ENCODE measurements at places on chromosomes 1 and 21. TPM values are rescaled to one million over a fixed set of nuclear protein-coding genes. Genes with fewer than 3 reads are reported as not detected.

GRCh38 chr1:21933397-21934248, 3.5 kb downstream of the HSPG2 start:
- H3K36me3 ChIP-seq = no peaks in the 10 kb centered on the region
- peak overlapping the region; percentile 75 for H3K4me3 ChIP-seq
- no peak for DNase-seq
- peaks cover 83% of the 10 kb centered on the region for H3K4me1 ChIP-seq
- peak overlapping the region; percentile 99 for H3K27ac ChIP-seq

DNA sequence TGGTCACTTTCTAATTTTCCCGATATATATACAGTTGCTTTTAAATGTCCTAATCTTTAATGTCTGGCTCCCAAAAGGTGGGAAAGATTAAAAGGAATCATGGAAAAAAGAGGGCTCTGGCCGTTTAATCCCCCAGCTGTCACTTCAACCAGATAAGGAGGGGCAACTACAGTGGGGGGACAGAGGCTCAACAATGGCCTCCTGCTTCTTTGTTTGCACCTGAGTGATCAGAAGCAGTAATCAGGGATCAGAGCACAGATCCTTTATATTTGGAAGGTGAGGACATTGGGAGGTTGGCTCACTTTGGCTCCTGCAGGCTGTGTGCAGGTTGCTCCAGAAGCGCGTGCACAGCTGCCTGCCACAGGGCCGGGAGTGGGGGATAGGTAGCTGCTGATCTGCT, 212.8 kb downstream of the FMN2 start:
- no peaks in the 10 kb centered on the region for H3K36me3 ChIP-seq
- no peak overlapping the region for H3K4me3 ChIP-seq
- H3K27me3 ChIP-seq = no peaks in the 10 kb centered on the region
- no peaks in the 10 kb centered on the region for H3K4me1 ChIP-seq

DNA sequence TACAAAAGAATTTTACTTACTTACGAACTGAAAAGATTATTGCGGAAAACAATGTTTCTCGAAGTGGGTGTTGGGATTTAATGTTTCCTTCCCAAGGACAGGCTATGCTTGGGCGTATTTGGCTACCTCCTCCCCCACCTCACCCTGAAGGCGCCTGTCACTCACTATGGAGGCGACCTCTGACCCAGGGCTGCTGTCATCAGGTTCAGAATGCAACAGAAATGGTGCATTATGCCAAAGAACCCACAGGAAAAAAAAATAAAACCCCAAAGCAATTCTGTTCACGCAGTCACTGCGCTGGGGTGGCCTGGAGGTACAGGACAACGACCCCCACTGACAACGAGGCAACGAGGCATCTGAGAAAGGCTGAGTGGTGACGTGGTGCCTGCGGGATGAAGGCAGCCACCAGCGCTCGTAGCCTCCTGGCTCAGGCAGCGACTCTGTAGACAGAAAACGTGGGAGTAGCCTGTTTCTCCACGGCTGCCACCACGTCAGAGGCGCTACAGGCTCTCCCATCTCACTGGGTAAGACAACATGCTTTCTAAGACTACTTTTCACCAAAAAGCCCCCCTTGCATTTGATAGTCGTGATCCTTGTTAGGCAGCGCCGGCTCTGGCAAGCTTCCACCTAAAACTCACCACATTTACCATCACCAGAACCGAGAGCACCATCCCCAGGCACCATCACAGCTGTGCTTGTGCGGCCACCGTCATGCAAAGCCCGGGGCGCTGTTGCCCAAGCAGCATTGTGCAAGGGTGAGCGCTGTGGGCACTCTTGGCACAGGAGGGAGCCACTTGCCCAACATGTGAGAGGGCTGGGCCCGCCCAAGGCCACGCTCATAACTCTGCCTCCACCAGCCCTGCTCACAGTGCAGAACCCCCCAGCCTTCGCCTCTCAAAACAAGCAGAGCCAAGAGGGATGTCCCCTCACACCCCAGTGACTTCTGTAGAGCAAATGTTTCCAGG, 14.3 kb downstream of the NADK start:
- H3K4me1 ChIP-seq = no peaks in the 10 kb centered on the region
- H3K36me3 ChIP-seq = peaks cover 53% of the 10 kb centered on the region
- H3K4me3 ChIP-seq = no peak overlapping the region
- no peaks in the 10 kb centered on the region for H3K27me3 ChIP-seq
- DNase-seq = no peak

- no peak overlapping the region for H3K4me3 ChIP-seq
- H3K4me1 ChIP-seq = no peaks in the 10 kb centered on the region
- no peak overlapping the region for H3K27ac ChIP-seq
- peaks cover 34% of the 10 kb centered on the region for H3K36me3 ChIP-seq
Measured at GRCh38 chr1:1665815-1666251, 7.0 kb upstream of the CDK11B start.

- peaks cover 30% of the 10 kb centered on the region for H3K4me1 ChIP-seq
- no peak for DNase-seq
- no peaks in the 10 kb centered on the region for H3K36me3 ChIP-seq
- H3K27me3 ChIP-seq = no peaks in the 10 kb centered on the region
Measured at GRCh38 chr1:35507947-35508346, 49.3 kb downstream of the KIAA0319L start.

GRCh38 chr1:181541947-181542346, 58.6 kb downstream of the CACNA1E start:
- no peak overlapping the region for H3K27ac ChIP-seq
- no peak for DNase-seq
- H3K36me3 ChIP-seq = no peaks in the 10 kb centered on the region
- no peaks in the 10 kb centered on the region for H3K4me1 ChIP-seq
- H3K27me3 ChIP-seq = no peaks in the 10 kb centered on the region

DNA sequence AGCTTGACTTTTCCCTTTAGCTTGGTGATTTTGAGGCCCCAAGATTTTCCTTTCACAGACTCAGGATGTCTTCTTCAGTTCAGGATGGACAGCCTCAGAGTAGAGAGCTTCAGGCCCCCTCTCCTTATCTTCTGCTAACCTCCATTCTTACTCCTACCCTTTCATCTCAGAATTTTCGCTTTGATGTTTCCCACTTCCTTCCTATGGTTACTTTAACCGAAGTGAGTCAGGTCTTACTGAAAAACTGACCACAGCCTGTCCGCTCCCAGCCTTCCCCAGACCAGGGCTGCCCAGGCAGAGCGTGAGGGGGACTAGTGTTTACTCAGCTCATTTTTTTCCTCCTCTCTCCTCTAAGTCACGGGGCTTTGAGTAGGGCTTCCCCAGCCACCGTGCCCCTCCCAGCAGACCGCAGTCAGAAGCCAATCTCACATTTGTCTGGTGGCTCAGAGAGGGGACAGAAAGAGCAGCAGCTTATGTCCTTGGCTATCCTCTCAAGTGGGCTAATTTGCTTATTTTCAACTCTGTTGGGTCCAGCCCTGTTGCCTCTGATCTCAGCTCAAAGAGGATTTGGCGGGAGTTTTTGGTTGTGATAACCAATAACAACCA, 4.2 kb upstream of the IL19 start:
- no peak for DNase-seq
- no peaks in the 10 kb centered on the region for H3K36me3 ChIP-seq
- no peak overlapping the region for H3K27ac ChIP-seq
- no peaks in the 10 kb centered on the region for H3K4me1 ChIP-seq

DNA sequence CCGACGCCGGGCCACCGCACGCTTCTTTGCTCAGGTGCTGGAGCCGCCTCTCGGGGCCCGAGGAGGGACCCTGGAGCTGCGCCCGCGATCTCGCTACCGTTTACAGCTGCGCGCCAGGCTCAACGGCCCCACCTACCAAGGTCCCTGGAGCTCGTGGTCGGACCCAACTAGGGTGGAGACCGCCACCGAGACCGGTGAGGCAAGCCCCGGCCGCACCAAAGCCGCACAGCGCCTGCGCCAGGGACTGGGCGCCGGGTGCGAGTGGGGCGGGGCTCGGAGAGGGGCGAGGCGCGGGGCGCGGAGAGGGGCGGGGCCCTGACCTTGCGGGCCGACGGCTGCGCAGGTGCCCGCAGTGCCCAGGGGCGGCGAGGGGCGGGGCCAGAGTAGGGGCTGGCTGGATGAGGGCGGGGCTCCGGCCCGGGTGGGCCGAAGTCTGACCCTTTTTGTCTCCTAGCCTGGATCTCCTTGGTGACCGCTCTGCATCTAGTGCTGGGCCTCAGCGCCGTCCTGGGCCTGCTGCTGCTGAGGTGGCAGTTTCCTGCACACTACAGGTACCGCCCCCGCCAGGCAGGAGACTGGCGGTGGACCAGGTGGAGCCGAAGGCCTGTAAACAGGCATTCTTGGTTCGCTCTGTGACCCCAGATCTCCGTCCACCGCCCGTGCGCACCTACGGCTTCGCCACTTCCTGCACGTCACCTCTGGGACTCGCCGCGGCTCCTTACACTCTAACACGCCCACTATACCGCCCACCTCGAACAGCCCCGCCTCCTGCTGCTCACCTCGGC, 9.8 kb upstream of the CDC20 start:
- H3K36me3 ChIP-seq = no peaks in the 10 kb centered on the region
- H3K27me3 ChIP-seq = no peaks in the 10 kb centered on the region
- H3K4me3 ChIP-seq = peak overlapping the region; percentile 83
- H3K27ac ChIP-seq = peak overlapping the region; percentile 87
- peaks cover 22% of the 10 kb centered on the region for H3K4me1 ChIP-seq

DNA sequence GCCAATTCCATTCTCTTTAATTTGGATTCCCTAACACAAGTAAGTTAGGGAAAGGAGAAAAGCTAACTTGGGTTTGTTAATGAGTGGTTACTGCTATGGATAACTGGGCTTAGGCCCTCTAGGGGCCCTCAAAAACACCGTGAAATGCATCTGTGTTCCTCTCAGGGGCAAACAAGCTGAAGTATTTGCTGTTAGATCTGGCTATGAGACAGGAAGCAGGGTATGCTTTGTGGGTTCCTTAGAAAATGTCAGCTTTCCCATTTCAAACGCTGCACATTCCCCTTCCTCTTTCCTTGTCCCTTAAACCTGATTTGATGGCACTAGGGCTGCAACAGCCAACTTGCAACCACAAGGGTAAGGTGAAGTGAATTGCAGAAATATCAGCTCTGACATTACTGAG, 5.7 kb upstream of the CAP1 start:
- H3K27ac ChIP-seq = no peak overlapping the region
- no peak overlapping the region for H3K4me3 ChIP-seq
- DNase-seq = no peak
- H3K4me1 ChIP-seq = peaks cover 55% of the 10 kb centered on the region
- H3K36me3 ChIP-seq = no peaks in the 10 kb centered on the region

DNA sequence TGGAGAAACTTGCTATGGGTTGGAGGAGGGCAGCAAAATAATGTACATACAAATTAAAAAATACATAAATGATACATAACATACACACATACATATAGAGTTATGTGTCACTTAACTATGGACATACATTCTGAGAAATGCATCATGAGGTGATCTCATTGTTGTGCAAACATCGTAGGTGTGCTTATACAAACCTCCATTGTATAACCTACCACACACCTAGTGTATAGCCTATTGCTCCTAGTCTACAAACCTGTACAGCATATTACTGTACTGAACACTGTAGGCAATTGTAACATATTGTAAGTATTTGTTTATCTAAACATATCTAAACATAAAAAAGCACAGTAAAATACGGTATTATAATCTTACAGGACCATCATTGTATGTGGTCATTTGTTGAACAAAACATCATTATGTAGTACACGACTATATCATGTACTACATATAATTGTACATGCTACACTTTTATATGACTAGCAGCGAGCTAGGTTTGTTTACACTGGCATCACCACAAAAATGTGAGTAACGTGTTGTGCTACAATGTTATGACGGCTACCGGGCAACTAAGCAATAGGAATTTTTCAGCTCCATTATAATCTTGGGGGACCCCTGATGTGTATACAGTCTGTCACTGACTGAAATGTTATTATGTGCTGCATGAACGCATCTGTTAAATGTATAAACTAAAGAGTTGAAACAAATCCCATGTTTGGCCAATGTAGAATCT, 35.5 kb downstream of the ITGB3BP start:
- no peaks in the 10 kb centered on the region for H3K4me1 ChIP-seq
- no peaks in the 10 kb centered on the region for H3K36me3 ChIP-seq
- H3K27ac ChIP-seq = no peak overlapping the region
- DNase-seq = no peak

DNA sequence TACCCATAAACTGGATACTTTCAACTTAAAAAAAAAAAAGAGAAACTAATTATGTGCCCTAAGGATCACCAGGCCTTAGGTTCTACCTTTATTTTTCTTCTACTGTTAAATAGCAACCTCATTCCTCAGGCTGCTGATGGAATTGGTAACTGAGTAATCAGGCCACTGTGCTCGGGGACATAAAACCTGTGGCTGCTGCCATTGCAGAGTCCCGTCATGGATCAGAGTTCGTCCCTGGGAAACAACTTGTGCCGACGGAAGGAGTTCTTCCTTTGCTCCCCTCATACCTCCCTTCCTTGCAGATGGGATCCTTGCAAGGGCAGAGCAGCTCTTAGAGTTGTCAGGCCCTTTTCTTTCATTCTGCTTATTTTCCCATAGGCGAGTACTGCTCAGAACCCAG, 123.6 kb downstream of the PBX1 start:
- no peak overlapping the region for H3K27ac ChIP-seq
- no peak for DNase-seq
- no peak overlapping the region for H3K4me3 ChIP-seq

- peaks cover 19% of the 10 kb centered on the region for H3K4me1 ChIP-seq
- no peak for DNase-seq
- H3K4me3 ChIP-seq = no peak overlapping the region
- no peaks in the 10 kb centered on the region for H3K27me3 ChIP-seq
- no peak overlapping the region for H3K27ac ChIP-seq
Measured at GRCh38 chr1:214518361-214518760, 33.0 kb downstream of the PTPN14 start.

DNA sequence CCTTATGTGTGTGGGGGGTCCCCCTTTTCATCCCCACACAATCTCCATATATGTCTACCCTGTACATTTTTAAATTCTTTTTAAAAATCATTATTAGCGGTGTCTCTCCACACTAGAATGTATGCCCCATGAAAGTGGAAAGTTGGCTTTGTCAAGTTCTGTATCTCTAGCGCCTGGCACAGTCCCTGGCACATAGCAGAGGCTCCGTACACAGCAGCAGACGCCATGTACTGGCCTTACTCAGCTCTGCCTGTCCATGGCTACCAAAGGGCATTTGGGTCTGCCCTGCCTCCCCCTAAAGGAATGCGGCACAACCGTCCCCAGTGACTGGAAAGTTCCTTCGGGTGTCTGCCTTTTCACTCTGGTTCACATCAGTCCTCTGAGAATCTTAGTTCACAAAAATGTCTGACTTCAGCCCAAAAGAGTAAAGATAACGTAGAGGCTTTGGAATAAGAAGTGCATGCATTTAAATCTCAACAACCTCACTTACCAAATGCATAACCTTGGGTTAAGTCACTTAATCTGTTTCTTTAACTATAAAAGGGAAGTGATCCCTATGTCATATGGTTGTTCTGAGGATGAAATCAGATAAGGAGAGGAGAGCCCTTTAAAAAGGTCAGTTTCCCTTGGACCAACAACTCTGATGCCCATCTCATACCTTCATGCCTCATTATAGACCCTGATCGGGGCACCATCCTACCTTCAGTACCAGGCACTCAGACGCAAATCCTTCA, 61.1 kb downstream of the CD46 start:
- no peak for DNase-seq
- H3K4me3 ChIP-seq = peak overlapping the region; percentile 53
- peaks cover 57% of the 10 kb centered on the region for H3K36me3 ChIP-seq
- no peaks in the 10 kb centered on the region for H3K27me3 ChIP-seq

The TFF3 gene
- 3.2 TPM for total RNA-seq

The HSPG2 gene
- total RNA-seq = 684 TPM

The OR2L13 gene
- total RNA-seq = not detected

The TSTD1 gene
- 19.9 TPM for total RNA-seq

The DMBX1 gene
- not detected for total RNA-seq

The TEX38 gene
- not detected for total RNA-seq

Measured in thoracic aorta (tissue), 2 donors.